Substantia nigra (tissue), 51 donors: ENCODE measurements at places on chromosomes 1 and 21.

DNA sequence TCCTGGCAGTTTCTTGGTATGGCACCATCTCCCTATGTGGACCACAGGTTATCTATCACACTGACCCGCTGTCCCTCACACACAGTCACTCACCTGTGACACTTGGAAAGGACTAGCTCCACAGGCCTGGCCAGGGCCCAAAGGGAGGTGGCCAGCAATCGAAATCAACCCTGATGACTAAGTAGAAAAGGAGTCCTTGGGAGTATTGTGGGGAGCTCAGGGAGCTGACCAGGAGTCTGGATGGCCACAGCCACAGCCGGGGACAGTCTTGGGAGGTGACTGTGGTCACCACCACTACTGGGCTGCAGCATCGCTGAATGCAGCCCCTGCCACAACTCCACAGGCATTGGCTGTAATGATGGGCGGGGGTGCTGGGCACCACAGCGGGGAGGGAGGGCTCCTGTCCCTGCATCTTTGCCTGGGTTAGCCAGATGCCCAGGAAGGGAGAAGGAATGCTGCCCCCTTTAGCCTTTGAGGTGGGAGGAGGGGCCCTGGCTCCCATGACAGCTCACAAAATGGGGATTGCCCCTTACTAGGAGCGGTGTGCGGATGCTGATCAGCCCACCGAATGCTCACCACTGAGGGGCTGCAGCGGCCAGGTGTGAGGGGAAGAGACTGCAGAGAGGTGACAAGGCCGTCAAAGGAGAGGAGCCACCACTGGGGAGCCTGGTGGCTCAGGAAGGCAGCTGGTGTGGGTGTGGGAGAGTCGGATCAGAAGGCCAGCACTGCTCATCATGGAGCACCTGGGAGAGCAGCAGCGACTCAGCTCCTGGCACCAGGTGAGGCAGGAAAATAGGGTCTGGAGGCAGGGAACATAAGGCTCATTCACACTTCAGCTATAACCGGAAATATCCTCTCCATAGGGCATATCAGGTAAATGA is 61.3 kb downstream of the H3-3A start:
- DNase-seq, result no peak

DNA sequence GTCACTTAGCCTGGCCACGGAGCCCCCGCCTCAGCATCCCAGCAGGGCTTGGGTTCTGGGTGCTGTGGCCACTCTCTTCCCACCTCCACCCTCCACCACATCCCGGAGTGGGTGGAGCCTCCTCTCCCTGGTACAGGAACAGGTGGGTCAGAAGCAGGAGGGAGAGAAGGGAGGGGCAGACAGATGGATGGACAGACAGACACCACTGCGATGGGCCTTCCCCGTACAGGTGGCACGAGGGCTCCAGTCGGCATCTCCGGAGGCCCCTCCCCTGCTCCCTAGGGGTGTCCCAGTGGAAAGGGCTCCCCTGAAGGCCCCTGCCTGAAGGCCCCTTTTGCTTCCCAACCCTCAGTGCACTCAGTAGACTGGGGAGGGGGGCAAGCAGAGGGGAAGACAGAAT is 96.9 kb upstream of the TARDBP start:
- no peak for DNase-seq

DNA sequence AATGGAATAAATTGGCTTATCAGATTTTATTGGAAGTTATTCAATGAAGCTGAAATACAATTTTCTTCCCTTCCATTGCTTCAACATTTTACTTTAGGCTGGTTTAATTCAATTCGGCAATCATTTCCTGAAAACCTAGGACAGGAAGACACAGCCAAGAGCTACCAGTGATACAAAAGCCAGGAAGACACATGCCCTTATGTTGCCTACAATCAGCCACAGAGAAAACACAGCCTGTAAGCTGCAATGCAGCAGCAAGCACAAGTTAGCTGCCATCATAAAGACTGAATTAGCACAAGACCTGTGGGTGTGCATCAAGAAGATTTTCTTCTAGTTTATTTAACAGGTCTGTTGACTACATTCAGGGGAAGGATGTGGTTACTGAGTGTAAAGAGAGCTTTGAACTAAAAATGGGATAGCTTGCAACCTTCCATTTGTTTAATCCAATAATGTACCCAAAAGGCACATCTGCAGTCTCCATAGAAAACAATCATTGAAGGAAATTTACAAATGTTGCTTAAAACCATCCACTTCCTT is 193.8 kb downstream of the KCNH1 start:
- no peak for DNase-seq

GRCh38 chr1:77126307-77126706 is 92.9 kb downstream of the PIGK start:
- peak; percentile 0 for DNase-seq

- no peak for DNase-seq
These were observed 6.2 kb downstream of the ZBTB40 start for GRCh38 chr1:22457836-22458235.

- DNase-seq, result no peak
These were observed 22.8 kb upstream of the SLC45A3 start for GRCh38 chr1:205703072-205703471.

GRCh38 chr1:8395433-8395866 is 77.5 kb downstream of the SLC45A1 start:
- no peak for DNase-seq

DNA sequence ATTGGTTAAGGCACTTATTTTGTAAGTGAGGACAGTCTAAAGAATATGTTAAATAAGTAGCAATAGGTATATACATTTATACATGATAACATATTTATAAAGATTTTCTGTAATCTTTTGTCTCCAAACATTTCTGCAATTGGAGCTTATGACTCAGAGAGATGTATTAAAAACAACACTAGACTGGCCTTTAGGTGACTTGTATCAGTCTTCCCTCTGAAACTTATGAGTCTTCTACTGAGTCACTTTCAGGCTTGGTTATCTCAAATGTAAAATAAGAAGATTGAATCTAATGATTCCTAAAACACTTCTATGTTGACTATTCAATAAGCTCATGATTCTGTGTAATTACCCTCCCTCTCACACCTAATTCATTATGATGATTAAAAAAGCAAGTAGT is 672.6 kb upstream of the NEGR1 start:
- DNase-seq, result no peak

GRCh38 chr1:190578017-190578416 is 100.4 kb upstream of the BRINP3 start:
- no peak for DNase-seq

GRCh38 chr1:205269711-205270110 is 42.0 kb downstream of the TMCC2 start:
- DNase-seq, result no peak
